Activated CD4-positive, alpha-beta T cell treated with anti-CD3 and anti-CD28 coated beads, Interleukin-2, amount 50 U/mL, for 48 hours (primary cell): ENCODE measurements at places on chromosomes 7 and 10.

DNA sequence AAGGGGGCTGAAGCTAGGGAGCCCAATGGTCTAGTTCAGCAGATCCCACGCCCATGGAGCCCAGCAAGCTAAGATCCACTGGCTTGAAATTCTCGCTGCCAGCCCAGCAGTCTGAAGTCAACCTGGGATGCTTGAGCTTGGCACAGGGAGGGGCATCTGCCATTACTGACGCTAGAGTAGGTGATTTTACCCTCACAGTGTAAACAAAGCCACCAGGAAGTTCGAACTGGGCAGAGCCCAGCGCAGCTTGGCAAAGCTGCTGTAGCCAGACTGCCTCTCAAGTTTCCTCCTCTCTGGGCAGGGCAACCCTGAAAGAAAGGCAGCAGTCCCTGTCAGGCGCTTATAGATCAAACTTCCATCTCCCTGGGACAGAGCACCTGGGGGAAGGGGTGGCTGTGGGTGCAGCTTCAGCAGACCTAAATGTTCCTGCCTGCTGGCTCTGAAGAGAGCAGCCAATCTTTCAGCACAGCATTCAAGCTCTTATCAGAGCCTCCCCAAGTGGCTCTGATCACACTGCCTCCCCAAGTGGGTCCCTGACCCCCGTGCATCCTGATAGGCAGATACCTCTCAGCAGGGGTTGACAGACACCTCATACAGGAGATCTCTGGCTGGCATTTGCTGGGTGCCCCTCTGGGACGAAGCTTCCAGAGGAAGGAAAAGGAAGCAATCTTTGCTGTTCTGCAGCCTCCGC lies 167.8 kb downstream of the CCDC71L start:
- DNase-seq: no peak

- DNase-seq: no peak
Observed at GRCh38 chr7:83821866-83822265, 172.9 kb upstream of the SEMA3E start.

GRCh38 chr7:17095931-17096330 lies 202.5 kb upstream of the AHR start:
- DNase-seq: no peak

DNA sequence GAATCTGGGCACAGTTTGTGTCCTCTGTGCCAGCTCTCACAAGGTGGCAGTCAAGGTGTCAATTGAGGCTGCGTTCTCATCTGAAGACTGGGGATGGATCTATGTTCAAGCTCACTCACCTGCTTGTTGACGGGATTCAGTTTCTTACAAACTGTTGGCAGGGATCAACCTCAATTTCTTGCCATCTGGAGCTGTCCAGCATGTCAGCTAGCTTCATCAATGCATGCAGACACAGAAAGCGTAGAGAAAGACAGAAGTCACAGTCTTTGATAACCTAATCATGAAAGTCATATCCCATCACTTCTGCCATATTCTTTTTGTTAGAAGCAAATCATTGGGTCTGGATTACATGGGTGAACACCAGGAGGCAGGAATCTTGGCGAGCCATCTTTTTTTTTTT lies 32.0 kb upstream of the WAPL start:
- DNase-seq: no peak

DNA sequence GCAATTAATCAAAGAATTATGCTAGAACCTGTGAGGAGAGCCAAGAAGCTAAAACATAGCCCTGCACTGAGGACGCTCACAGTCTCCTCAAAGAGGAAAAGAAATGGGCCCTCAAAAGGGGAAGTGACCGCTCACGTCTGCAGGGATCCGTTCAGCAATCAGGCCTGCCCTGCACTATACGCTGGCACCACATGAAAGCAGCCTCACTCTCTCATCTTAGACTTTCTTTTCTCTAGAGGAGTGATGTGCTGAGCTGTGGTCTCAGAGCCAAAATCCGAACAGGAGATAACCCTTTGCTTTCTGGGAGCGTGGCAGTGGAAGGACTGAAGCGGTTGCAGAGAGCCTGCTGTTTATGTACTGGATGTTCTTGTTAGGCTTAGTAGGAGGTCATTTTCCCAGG lies 6.3 kb upstream of the IL2RA start:
- DNase-seq: peak; percentile 60

GRCh38 chr10:70652761-70653657 lies 19.3 kb upstream of the ADAMTS14 start:
- no peak for DNase-seq

DNA sequence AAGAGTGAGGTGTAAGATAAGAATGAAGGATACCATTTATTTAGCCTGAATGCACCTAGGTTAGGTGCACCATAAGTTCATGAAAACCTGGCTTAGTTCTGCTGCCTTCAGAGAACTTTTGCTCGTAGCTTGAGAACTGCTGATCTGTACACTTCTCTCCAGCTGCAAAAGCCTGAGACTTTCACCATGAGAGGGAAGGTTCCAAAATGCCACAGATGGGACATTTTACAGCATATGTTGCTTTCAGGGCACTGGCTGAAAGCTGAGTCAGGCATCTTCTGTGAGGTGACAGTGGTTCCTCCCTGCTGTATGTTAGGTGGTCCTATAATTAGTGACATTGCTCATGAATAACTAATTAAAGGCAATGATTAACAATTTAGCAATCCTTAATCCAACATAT lies 298.3 kb downstream of the GALNT17 start:
- no peak for DNase-seq
